ENCODE measurements at places on chromosomes 12 and 14.

- no peak for DNase-seq
Measured at GRCh38 chr12:11563785-11564739, 85.4 kb upstream of the ETV6 start.

GRCh38 chr12:68890701-68891113, 42.3 kb downstream of the CPM start:
- no peak for DNase-seq

DNA sequence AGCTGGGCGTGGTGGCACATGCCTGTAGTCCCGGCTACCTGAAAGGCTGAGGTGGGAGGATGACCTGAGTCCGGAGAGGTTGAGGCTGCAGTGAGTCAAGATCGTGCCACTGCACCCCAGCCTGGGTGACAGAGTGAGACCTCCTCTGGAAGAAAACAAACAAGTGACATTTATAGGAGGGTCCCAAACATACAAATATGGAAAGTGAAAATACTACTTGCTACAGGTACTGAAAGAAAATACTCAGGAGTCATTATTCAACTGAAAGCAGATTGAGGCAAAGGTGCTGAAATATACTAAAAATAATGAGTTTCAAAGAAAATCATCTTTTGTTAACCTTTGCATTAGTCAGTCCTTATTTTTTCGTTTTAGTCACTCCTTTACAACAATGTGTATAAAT, 53.5 kb downstream of the ETV6 start:
- no peak for DNase-seq

GRCh38 chr12:121872546-121873215, 14.0 kb upstream of the HPD start:
- no peak for DNase-seq

- no peak for DNase-seq
Measured at GRCh38 chr14:61430066-61430757, 108.8 kb downstream of the PRKCH start.

DNA sequence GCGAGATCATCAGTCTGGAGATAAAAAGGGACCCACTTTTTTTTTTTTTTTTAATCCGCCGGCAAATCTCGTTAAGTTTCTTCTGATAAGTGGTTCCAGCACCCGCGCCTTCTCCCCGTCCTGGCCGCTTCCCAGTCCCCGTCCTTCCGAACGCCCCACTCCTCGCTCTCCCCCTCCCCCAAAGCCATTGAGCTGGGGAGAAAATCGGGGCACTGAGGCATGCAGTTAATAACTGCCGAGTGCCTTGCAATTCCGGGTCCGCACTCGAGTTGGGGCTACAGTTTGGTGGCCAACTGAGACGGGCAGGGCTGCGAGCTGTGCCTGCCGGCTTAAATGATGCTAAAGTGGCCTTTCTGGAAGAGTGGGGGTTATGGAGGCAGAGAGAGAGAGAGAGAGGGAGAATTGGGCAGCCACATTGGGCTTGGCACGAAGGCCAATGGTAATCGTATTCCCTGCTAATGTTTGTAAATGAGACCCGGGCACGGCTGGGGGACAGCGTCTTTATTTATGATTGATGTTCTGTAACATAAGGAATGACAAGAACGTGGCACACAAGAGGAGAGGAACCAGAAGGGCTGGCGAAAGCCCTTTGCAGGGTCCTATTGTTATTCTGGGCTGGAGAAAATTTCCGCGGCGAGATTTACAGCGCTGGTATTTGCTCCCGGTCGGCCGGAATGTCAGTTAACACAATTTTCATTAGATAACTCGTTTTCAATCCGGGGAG, 115.4 kb upstream of the MYL2 start:
- DNase-seq, result no peak

DNA sequence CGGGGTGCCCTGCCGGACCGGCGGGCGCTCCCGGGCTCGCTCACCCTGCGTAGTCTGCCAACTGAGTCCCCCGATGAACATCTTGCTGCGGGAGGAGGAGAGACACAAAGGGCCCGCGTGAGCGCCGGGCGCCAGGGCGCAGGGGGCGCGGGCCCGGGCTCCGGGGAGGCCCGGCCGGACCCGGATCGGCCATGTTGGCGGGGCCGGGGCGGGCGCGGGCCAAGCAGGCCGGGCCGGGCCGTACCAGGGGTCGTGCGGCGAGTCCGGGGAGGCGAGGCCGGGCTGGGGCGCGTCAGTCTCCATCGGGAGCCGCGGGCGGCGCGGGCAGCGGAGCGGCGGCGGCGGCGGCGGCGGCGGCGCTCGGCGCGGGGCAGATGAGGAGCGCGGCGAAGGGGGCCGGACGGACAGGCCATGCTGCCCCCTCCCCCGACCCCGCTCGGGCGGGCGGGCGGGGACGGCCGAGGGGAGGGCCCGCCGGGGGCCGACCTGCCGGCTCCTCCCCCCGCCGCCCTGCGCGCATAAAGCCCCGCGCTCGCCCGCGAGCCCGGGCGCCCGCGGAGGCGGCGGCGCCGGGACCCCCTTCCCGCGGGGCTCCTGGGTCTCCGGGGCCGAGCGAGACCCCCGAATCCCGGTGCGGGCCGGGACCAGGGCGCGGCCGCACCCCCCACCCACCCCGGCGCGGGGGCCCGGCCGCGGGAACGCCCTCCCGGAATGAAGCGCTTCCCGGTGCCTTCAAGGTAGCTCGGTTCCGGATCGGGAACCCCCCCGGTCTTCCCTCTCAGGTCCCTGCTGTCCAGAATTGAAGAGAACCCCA, at the start of gene MSI1:
Gene MSI1 (minus strand): TSS at position 376 of the 814 bp plus-strand sequence. CDS start 73 bp downstream, at position 303.
- DNase-seq, result no peak

DNA sequence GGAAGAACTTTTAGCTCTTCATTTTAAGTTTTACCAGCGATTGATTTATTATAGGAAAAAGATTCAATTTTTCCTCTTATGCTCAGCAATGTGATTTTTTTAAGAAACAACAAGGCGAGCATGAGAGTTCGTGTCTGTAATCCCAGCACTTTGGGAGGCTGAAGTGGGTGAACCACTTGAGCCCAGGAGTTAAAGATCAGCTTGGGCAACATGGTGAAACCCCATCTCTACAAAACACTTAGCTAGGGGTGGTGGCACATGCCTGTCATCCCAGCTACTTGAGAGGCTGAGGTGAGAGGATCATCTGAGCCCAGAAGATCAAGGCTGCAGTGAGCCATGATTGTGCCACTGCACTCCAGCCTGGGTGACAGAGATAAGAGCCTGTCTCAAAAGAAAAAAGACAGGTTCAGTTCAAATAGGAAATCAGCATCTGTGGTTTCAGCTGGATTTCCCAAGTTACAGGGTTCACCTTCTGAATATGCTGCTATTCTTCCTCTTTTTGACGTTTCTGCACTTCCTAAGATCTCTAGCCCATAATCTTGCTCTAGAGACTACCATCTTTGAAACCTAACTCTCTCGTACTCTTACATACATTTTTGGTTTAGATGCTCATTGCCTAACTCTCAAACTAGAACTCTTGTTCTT, 274.7 kb downstream of the SEC23A start:
- no peak for DNase-seq

DNA sequence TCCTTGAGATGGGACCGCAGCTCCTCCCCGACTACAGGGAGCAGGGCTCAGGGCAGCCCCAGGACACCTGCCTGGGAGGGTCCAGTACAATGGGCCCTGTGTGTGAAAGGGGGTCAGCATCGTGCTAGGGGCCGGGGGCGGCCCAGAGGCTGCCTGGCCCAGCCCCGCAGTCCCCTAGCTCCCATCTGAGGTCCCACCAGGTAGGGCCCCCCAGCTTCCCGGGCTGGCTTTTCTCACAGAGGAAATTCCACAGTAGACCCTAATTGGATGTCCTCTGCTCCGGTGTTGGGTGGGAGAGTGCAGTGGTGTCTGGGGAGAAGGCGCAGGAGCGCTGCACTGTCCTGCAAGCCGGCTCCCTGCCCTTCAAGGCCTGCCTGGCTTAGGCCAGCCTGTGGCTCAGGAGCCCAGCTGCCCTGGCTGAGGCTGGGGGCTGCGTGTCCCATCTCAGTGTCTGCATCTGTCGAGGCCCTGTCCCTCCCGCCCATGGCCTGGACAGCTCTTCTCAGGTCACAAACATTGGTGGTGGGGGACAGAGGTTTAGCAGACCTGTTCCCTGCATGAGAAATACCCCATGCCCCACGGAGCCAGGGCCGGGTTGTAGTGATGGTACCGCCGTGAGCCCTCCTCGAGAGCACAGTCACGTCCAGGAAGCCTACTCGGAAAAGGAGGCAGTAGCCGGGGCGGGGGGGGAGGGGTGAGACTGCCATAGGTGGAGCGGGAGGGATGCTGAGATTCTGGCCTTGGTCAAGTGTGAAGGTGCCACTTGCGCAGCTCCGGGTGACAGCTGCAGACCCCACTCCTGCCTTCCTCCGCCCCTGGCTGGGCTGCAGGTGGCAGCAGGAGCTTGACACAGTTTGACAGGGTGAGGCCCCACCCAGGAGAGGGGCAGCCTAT, 11.6 kb downstream of the HIP1R start:
- DNase-seq, result no peak

DNA sequence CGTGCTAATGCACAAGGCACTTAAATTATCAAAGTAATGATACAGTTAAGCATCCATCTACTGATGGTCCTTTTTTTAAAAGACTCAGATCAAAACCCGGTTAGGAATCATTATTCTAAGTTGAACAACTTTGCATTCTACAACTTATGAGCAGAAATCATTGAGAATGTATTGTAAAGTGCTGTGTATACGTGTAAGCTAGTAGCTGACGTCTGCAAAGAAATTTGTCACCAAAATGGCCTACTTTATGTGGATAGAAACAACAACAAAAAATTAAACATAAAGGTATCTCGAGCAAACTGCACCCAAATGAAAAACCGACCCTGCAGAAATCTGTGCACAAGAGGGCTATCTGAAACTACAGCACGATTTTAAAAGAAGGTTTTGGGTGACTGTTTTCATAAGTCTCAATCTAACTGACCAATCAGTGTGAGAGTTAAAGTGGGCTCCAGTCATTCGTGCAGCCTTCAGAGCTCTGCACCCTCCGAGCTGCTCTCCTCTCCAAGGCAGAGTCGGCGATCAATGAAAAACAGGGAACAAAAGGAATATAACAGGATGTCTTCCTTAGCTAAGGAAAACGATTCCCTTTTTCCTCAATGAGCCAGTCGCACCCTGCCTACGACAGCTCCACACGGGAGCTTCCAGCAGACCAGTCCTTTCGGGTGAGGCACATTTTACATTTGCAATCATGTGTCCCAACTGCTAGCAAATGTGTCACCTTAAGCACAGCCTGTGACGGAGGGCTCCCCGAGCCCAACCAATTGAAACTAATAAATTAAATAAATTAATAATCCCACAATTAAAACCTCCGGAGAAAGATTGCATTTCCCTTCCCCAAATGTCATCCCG, 200.7 kb upstream of the FOXN3 start:
- DNase-seq, result peak; percentile 25

GRCh38 chr12:127268213-127268612, 998.8 kb upstream of the TMEM132C start:
- no peak for DNase-seq

- DNase-seq, result no peak
Measured at GRCh38 chr14:24802236-24802635, 168.2 kb upstream of the GZMB start.

- no peak for DNase-seq
Measured at GRCh38 chr14:49992036-49992435, 99.2 kb downstream of the ARF6 start.

GRCh38 chr14:95258754-95259593, 60.7 kb downstream of the CLMN start:
- no peak for DNase-seq

DNA sequence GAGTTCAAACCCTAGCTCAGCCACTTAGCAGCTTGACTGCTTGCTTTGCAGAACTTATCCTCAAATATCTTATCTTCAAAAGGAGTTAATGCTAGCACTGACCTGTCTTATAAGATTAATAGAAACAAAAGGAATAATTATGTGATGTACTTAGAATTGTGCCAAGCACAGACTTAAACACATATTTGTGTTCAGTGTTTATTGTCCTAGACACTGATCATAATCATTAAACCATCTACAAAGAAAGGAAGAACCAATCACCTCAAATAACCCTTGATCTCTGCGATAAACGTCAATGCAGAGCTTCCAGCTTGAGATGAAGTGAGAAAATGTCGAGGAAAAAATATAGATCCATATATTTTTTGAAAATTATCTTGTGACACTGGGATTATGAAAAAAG, 73.1 kb downstream of the ATXN7L3B start:
- no peak for DNase-seq

DNA sequence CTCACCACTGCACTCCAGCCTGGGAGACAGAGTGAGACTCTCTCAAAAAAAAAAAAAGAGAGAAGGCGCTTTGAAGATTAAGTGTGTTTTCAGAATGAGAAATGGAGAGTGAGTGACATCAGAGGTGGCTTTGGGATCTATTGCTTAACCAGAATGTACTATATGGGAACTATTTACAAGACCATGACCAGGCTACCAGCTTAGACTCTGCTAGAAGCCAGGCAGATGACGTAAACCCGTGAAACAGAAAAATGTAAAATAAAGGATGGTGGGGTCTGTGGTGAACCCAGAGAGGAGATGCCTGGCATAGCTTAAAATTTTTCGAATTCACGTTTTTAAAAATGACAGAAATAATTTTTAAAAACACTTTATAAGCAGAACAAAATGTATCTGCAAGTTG, 82.0 kb downstream of the IFT43 start:
- DNase-seq, result no peak

- no peak for DNase-seq
Measured at GRCh38 chr12:107649661-107650061, 35.9 kb upstream of the PWP1 start.

DNA sequence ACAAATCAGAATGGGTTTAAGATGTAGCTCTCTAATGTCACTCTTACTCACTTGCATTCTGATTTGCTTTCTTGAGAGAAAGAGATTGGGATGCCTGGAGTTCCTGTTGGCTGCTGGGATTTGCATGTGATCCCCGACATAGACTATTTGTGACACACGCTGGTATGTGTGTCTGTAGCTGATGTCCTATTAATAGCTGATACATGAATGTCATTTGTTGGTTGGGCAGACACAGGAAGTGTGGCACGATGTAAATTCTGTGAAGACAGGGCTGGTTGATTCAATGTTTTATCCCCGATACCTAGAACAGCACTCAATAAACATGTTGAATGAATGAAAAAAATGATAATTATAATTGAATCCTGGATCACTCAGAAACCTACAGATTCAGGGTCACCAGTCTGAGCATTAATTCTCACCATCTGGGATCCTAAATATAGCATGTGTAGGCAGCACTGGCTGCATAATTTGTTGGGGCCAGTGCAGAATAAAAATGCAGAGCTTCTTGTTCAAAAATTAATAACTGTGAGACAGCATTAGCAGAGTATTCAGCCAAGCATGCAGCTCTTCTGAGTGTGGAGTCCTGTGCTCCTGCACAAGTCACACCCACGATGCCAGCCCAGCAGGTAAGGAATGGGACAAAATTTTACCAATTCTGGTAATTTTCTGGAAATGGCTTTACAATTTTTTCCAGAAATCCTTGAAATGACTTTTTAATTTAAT, 35.5 kb upstream of the SOCS2 start:
- DNase-seq, result peak; percentile 78

DNA sequence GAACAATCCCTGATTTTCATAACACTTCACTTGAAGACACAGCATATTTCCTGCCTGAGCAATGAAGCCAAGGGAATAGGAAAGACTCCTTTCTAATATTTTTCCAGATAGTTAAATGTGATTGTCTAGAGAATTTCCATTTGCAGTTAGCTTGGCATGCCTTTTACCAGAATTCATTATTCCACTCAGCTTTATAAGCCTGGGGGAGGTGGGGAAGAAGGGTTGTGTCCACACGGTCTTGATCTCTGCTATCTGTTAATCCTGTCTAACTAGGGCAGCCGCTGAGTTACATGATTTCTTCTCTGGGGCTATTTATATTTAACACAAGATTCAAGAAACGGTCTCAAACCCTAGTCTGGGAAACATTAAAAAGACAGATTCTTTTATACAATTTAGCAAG, 146.6 kb upstream of the FSCB start:
- DNase-seq, result no peak

Measured in NAMALWA (cell line).